ENCODE measurements at places on chromosomes 7 and 10.

DNA sequence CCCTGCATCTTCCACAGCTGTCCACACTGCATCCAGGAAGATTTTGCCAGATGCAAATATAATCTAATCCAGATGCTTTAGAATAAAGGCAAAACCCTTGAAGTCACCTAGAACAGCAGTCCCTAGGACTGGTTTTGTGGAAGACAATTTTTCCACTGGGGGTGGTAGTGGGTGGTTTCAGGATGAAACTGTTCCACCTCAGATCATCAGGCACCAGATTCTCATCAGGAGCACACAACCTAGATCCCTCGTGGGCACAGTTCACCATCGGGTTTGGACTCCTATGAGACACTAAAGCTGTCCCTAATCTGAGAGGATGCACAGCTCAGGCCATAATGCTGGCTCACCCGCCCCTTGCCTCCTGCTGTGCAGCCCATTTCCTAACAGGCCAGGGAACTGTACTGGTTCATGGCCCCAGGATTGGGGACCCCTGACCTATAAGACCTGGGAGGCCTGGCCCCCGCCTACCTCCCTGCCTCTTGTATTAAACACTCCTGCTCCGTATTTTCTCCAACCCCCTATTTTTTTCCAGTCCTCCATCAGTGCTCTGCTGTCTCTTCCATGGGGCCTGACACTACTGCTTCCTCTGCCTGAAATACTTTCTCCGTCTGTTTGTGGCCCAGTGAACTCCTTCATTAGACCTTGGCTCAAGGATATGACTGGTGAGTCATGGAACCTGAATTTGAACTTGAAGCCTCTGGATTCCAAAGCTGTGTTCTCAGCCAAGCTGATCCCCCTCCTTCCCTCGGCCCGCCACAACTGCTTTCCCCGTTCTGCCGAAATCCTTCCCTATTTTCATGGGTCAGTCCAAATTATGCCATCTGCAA is 79.9 kb upstream of the RHEB start:
- no peak for DNase-seq

DNA sequence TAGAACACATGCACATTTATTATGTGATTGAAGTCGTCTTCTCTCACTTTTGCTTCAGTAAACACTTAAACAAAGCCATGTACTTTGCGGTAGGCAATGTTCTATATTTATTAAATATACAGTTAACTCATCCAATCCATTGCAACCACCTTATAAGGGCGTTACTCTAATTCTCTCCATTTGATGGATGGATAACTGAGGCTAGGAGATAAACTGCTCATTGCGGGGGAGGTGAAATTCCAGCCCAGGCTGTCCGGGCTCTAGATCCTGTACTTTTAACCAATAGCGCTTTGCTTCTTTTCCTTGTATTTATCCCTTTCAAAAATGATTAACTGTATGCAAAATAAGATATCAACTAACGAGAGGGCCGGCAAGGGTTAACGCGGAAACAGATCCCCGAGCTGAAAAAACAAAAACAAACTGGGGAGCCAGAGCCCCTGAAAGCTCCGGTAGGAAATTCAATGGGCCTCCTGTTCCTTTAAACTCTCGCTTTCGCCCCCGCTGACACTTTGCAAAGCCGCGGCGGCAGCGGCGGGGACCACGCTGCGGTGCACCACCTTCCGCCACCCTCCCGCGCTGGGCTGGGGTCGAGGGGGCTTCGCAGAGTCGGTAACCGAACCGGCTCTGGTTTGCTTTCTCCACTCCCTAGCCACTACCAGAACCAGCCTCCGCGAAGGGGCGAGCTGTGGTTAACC is 1.0 kb upstream of the PLXDC2 start:
- DNase-seq = no peak

- no peak for DNase-seq
These were observed 68.7 kb downstream of the CYCS start for GRCh38 chr7:25056368-25056767.

DNA sequence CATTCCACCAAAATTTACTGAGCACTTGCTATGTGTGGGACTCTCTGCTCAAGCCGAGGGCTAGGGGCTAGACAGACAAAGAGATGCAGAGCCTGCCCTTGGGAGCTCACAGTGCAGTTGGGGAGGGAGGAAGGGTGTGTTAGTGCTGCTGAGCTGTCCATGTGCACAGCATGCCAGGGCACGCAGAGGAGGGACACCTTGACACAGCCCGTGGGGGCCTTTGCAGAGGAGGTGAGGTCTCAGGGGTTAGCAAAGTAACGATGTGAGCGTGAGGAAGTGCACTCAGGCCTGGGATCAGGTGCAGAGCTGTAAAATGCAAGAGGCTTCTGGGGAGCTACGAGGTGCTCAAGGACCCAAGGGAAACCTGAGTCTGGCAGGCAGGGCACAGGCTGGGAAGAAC is 16.3 kb downstream of the PRKCQ start:
- DNase-seq = no peak

DNA sequence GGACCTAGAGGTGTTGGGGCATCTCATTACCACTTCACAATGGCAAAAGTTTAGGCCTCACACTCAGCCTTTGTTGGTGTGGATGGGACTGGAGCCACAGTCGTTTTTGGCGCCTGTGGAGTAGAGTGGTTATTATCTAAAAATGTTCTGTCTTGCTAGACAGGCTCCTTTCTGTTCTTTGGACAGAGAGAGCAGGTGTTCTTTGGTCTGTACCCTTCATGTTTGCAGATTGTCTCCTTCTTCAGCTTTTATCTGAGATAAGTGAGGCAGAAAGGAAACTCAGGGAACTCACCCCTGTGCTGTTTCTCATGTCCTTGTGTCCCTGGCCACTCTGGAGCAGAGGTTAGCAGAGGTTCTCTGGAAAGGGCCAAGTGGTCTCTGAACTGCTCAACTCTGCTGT is 103.7 kb downstream of the CCNY start:
- no peak for DNase-seq

- DNase-seq = no peak
These were observed 18.7 kb downstream of the LCOR start for GRCh38 chr10:96850825-96851224.

DNA sequence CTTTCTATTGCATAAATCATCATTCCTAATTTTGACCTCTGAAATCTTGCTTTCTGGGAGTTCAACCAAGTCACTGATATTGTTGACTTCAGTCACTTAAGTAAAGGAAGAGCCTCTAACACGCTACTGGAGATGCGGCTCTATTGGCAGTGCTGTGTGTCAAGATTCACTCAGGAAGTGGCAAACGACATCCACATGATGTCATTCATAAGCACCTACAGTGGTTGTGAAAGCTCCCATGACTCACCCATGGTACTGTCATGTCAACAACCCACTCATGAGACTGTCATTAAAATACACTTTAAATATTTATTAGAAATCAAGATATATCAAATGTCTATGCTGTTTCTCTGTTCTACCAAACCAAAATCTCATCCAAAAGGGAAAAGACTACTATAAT is 52.5 kb upstream of the LHFPL3 start:
- no peak for DNase-seq

DNA sequence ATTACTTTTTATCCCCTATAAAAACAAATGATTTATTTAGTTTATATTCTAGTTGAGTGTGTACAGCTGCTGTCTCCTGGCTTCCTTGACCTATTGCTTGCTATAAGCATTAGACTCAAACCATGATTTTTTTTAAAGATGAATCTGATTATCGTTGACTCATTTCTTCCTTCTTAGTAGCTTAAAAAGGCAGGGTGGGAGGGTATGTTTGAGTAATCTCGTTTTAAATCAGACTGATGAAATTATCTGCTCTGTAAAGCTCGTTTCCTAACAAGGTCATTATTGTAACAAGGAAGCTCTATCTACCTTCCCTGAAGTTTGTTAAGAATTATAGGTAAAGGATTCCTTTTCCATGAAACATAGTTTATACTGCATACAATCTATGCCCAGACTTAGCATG is 276.3 kb upstream of the KCND2 start:
- DNase-seq = no peak

- DNase-seq = no peak
These were observed 566.8 kb downstream of the SDK1 start for GRCh38 chr7:3867863-3868262.
